ENCODE measurements at places on chromosomes 7 and 10.

- H3K27me3 ChIP-seq: peaks cover 16% of the 10 kb centered on the region
- peaks cover 3% of the 10 kb centered on the region for H3K4me1 ChIP-seq
- no peaks in the 10 kb centered on the region for H3K36me3 ChIP-seq
- DNase-seq: no peak
- no peak overlapping the region for H3K4me3 ChIP-seq
Observed at GRCh38 chr10:116704926-116705325, 37.4 kb downstream of the HSPA12A start.

DNA sequence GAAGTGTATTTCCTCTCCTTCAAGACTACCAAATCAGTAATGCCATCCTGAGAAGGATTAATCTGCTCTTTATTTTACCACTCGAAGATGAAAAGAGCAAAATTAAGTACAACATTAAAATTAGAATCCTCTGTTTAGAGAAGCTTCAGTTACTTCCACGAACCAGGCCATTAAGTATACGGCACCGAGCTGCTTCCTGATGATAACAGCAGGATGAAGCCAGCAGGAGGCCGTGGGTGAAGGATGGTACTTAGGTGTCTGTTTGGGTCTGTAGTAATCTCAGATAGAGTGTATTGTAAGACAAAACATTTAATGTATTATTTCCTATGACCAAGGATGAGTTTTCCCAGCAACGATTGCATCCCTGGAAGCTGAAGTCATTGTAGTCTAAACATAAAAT, 362.8 kb downstream of the SFMBT2 start:
- H3K36me3 ChIP-seq: no peaks in the 10 kb centered on the region
- H3K27me3 ChIP-seq: peaks cover 21% of the 10 kb centered on the region
- H3K27ac ChIP-seq: no peak overlapping the region
- DNase-seq: no peak

- DNase-seq: no peak
- no peaks in the 10 kb centered on the region for H3K36me3 ChIP-seq
- no peak overlapping the region for H3K27ac ChIP-seq
- H3K4me3 ChIP-seq: no peak overlapping the region
Observed at GRCh38 chr10:117360016-117360415, 15.2 kb downstream of the PDZD8 start.

DNA sequence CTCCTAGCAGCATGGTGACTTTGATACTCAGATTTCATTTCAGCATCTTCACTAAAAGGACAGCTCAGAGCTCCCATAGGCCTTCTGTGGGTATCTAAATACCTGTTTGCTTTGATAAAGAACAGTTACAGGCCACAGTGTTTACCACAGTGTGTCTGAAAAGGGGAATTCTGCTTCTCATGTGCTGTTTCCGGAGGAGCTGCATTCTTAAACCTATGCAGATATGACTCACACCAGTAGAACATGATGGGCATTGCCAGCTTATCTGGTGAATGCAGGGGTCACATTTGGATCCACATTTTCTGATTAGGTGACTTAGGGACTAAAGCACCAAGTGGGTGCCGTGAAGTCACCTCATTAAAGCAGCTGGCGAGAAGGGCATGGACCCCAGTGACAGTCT, 52.6 kb downstream of the TRRAP start:
- DNase-seq: no peak
- H3K4me3 ChIP-seq: no peak overlapping the region
- H3K4me1 ChIP-seq: no peaks in the 10 kb centered on the region

DNA sequence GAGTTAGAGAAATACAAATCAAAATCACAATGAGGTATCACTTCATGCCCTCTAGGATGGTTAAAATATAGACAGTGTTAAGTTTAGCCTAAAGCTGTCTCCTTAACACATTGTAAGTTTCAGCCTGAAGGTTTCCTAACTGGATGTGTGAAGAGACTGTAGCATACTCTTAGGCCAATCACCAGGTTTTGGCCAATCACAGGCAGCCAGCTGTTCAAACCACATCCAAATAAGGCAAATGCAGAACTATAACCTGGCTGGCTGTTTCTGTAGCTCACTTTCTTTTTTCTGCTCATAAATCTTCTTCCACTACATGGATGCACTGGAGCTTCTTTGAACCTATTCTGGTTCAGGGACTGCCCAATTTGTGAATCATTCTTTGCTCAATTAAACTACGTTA, 19.7 kb downstream of the ESYT2 start:
- peak overlapping the region; percentile 54 for H3K27ac ChIP-seq
- no peaks in the 10 kb centered on the region for H3K27me3 ChIP-seq
- H3K36me3 ChIP-seq: peaks cover 7% of the 10 kb centered on the region
- peaks cover 45% of the 10 kb centered on the region for H3K4me1 ChIP-seq

DNA sequence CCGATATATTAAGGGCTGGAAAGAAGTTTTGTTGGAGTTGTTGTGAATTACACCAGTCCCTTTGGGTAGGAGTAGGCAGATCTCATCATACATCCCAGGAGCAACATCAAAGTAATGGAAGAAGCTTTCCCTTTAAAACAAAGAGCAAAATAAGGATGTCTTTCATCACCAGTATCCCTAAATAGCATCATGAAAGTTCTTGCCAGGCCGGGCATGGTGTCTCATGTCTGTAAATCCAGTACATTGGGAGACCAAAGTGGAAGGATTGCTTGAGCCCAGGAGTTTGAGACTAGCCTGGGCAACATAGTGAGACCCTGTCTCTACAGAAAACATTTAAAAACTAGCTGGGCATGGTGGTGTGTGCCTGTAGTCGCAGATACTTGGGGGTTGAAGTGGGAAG, 38.7 kb downstream of the LRRC20 start:
- H3K36me3 ChIP-seq: peaks cover 11% of the 10 kb centered on the region
- H3K27ac ChIP-seq: no peak overlapping the region
- DNase-seq: no peak
- peaks cover 2% of the 10 kb centered on the region for H3K4me1 ChIP-seq
- H3K27me3 ChIP-seq: peaks cover under 1% of the 10 kb centered on the region
- H3K4me3 ChIP-seq: no peak overlapping the region

GRCh38 chr10:110963162-110963561, 43.8 kb downstream of the SHOC2 start:
- H3K27me3 ChIP-seq: no peaks in the 10 kb centered on the region
- H3K4me1 ChIP-seq: peaks cover 25% of the 10 kb centered on the region
- H3K4me3 ChIP-seq: no peak overlapping the region

All from mesothelial cell of epicardium (in vitro differentiated cells).